ENCODE measurements at places on chromosomes 6 and 20.

GRCh38 chr6:84447651-84448050, 220.2 kb upstream of the CEP162 start:
- DNase-seq = no peak

DNA sequence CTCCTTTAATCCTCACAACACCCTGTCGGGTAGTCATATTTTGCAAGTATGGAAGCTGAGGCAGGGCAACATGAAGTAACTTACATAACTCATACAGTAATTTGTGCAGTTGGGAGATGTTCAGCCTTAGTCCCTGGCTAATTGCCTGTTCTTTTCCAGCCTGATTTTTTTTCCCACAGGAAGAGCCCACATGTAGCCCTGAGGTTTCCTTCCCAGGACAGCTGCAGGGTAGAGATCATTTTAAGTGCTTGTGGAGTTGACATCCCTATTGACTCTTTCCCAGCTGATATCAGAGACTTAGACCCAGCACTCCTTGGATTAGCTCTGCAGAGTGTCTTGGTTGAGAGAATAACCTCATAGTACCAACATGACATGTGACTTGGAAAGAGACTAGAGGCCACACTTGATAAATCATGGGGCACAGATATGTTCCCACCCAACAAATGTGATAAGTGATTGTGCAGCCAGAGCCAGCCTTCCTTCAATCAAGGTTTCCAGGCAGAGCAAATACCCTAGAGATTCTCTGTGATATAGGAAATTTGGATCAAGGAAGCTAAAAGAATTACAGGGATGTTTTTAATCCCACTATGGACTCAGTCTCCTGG, 5.0 kb upstream of the BTN2A1 start:
- no peak for DNase-seq

- no peak for DNase-seq
These were observed 38.8 kb upstream of the EMILIN3 start for GRCh38 chr20:41405436-41405835.

- DNase-seq = no peak
These were observed 44.6 kb upstream of the SH3BGRL2 start for GRCh38 chr6:79586548-79586947.

- DNase-seq = no peak
These were observed 682.1 kb upstream of the MAP3K7 start for GRCh38 chr6:91268941-91269340.

- no peak for DNase-seq
These were observed 126.1 kb downstream of the PLCB4 start for GRCh38 chr20:9195031-9195430.

GRCh38 chr20:44485078-44485829, 9.6 kb downstream of the TTPAL start:
- DNase-seq = no peak

Data from stimulated activated CD4-positive, alpha-beta T cell treated with anti-CD3 and anti-CD28 coated beads, TNF-alpha, amount 100 ng/mL, for 1 hour (primary cell).